A549 treated with AZD2906 at 1 μM for 4 hours (cell line): ENCODE measurements at places on chromosomes 11 and 22. TPM values are rescaled to one million over a fixed set of nuclear protein-coding genes. Genes with fewer than 3 reads are reported as not detected.

The OTOG gene
- not detected in 5 replicates for total RNA-seq

The MMP1 gene
- 0.68 to 1.6 TPM (median 0.73 TPM) in 5 replicates for total RNA-seq

The SCUBE1 gene
- 0.06 to 0.24 TPM (median 0.15 TPM) in 5 replicates for total RNA-seq

The MAJIN gene
- total RNA-seq: not detected in 5 replicates

The OR10A2 gene
- total RNA-seq: not detected in 5 replicates

The OR52I2 gene
- total RNA-seq: not detected in 5 replicates

The ZP1 gene
- 0.09 to 0.69 TPM (median 0.13 TPM) in 5 replicates for total RNA-seq

The PLAAT4 gene
- 1.3 to 3.3 TPM (median 1.9 TPM) in 5 replicates for total RNA-seq

The MRGPRE gene
- 0.07 to 0.28 TPM (median 0.08 TPM) in 5 replicates for total RNA-seq

The GPHA2 gene
- total RNA-seq: not detected in 5 replicates

The HEPHL1 gene
- total RNA-seq: not detected in 5 replicates

The PHOX2A gene
- not detected in 5 replicates for total RNA-seq

The SLC25A18 gene
- 0.65 to 0.87 TPM (median 0.77 TPM) in 5 replicates for total RNA-seq

The MCM5 gene
- 62.2 to 95.3 TPM (median 79.5 TPM) in 5 replicates for total RNA-seq

The HEPACAM gene
- total RNA-seq: not detected in 5 replicates

The KRTAP5-11 gene
- not detected in 5 replicates for total RNA-seq

The KREMEN1 gene
- 3.4 to 4.8 TPM (median 4.5 TPM) in 5 replicates for total RNA-seq

The TBX10 gene
- not detected in 5 replicates for total RNA-seq

The SCGB2A2 gene
- not detected in 5 replicates for total RNA-seq

The TEX54 gene
- not detected in 5 replicates for total RNA-seq

The RAB6A gene
- total RNA-seq: 53.9 to 69.3 TPM (median 63.3 TPM) in 5 replicates

The SSH3 gene
- total RNA-seq: 15.1 to 24.6 TPM (median 22.9 TPM) in 5 replicates

The NXPE1 gene
- total RNA-seq: not detected in 5 replicates

The SLC22A24 gene
- total RNA-seq: not detected in 5 replicates

The MIOX gene
- 0.05 TPM in 1 of 5 replicates, not detected in the others for total RNA-seq

The C22orf31 gene
- not detected in 5 replicates for total RNA-seq

The OR52E8 gene
- total RNA-seq: not detected in 5 replicates

The RFPL3 gene
- not detected in 5 replicates for total RNA-seq

The PAX6 gene
- total RNA-seq: 0.51 to 1.0 TPM (median 0.79 TPM) in 5 replicates

The SMC1B gene
- total RNA-seq: 0.03 to 0.05 TPM in 2 of 5 replicates, not detected in the others

The TYR gene
- not detected in 5 replicates for total RNA-seq

The OR2AG2 gene
- total RNA-seq: 0.06 to 0.11 TPM in 2 of 5 replicates, not detected in the others

The APOL6 gene
- 1.1 to 1.7 TPM (median 1.2 TPM) in 5 replicates for total RNA-seq

The ASRGL1 gene
- 10.4 to 15.5 TPM (median 13.7 TPM) in 5 replicates for total RNA-seq

The CDCA5 gene
- total RNA-seq: 67.5 to 78.7 TPM (median 73.1 TPM) in 5 replicates

The OAF gene
- 7.6 to 11.7 TPM (median 11.0 TPM) in 5 replicates for total RNA-seq

The IFITM10 gene
- 1.1 to 2.1 TPM (median 1.4 TPM) in 5 replicates for total RNA-seq

The LMO2 gene
- 0.37 to 0.78 TPM (median 0.58 TPM) in 5 replicates for total RNA-seq

The C11orf71 gene
- total RNA-seq: 3.6 to 4.9 TPM (median 4.1 TPM) in 5 replicates

The ANO3 gene
- total RNA-seq: 0.02 to 0.03 TPM (median 0.03 TPM) in 3 of 5 replicates, not detected in the others

The PDE2A gene
- 1.2 to 2.1 TPM (median 1.9 TPM) in 5 replicates for total RNA-seq

The AGBL2 gene
- total RNA-seq: 0.80 to 1.4 TPM (median 1.0 TPM) in 5 replicates

The TRIM66 gene
- 1.6 to 2.3 TPM (median 2.1 TPM) in 5 replicates for total RNA-seq

The C11orf86 gene
- 42.7 to 73.3 TPM (median 62.7 TPM) in 5 replicates for total RNA-seq
